ENCODE measurements at places on chromosomes 4 and X.

GRCh38 chr4:187972135-187972534 lies 23.4 kb upstream of the ZFP42 start:
- no peak for DNase-seq

DNA sequence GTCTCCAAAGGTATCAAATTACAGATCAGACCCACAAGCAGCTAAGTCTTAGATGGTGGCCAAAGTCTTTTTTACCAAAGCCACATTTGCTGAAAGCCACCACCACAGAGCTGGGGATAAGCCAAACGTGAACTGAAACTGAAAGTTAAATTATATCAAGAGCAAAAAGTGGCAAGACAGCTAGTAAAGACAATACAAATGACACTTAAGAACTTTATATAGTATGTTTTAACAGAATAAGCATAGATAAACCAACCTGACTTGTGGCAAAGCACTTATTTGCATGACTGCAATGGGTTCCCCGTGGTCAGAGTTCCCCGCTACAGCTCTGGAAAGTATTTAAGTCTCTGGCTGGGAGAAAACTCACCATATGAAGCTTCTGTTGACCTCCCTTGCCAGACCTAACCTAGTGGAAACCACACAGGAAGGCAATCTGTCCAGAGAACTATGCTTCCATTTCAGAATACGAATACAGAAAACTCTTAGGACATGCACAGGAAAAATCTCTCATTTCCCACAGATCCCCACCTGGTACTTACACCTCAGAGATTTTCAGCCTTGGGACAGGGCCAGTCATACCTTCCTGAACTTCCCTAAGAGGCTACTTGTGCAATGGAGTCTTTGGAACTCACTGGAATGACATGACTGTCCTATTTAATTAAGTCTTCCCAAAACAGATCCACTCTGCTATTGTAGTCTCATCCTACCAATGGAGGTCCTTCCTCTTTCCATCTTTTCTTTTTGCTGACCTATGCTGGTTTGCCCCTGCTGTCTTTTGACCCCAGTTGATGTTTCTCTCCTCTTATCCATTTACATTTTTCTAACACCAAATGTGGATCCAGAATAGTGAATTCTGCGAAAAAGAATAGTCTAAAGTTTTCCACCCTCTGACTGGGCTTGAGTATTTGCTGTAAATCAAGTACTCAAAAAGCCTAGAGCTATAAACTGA lies 225.1 kb downstream of the NR3C2 start:
- DNase-seq = no peak

DNA sequence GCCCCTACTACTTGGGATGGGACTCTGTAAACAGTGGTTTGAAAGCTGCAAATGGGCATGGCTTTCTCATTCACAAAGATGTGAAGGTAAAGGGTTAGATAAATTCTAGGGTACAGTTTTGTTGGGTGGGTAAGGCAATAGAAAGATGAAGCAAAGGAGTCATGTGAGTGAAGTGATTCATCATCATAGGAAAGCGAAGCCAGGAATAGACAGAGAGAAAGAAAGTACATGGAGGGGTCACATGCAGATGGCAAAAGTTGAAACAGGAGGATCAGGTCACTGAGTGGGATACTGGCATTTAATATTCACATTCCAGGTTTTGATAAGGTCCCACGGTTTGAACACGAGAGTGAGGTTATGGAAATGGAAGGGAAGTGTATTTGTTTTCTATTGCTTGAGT lies 8.2 kb upstream of the ABCG2 start:
- DNase-seq = no peak

GRCh38 chr4:89222170-89222569 lies 85.4 kb downstream of the GPRIN3 start:
- DNase-seq = no peak

DNA sequence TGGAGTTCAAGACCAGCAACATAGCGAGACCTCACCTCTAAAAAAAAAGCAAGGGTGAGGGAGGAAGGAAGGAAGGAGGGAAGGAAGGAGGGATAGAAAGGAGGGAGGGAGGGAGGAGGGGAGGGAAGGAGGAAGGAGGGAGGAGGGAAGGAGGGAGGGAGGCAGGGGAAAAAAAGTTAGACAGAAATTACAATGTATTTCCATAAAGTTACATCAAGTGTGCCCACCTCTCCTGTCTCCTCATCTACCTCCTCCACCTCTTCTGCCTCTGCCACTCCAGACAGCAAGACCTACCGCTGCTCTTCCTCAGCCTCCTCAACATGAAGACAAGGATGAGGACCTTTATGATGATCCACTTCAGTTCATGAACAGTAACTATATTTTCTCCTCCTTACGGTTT lies 8.3 kb downstream of the LIN54 start:
- DNase-seq = no peak

DNA sequence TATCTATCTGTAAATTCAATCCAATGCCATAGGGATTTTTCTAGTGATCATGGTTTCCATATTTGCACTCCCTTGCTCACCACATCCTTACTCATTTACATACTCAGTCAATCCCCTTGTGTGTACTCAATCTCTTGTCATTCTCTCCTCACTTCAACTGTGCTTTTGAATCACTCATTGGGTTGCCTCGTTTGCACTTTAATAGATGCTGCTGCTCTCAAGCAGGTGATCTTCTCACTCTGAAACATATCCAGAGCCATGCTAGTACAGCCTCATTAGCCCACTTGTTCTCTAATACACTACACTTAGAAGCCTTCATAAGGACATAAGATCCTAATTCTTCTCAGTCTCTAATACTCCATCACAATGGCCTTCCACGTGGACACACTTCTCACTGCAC lies 507.9 kb downstream of the TECRL start:
- no peak for DNase-seq

DNA sequence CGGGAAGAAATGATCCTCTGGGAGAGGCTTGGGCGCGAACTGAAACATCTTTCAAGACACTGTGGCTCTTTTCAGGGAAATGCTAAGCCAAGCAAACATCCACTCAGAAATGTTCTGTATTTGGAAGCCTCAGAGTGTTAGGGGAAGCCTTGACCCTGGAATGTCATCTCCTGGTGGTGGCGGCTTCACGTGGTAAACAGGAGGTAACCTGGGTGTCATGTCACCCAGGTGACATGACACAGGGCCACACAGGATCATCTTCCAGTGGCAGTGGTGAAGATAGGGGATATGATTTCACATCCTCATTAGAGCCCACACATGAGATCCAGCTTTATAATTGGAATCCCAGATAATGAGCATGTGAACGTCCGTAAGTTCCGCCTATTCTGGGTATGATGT lies 140.0 kb downstream of the TBL1X start:
- DNase-seq = no peak

GRCh38 chrX:46796574-46797191 lies 37.8 kb upstream of the SLC9A7 start:
- DNase-seq = peak; percentile 38

DNA sequence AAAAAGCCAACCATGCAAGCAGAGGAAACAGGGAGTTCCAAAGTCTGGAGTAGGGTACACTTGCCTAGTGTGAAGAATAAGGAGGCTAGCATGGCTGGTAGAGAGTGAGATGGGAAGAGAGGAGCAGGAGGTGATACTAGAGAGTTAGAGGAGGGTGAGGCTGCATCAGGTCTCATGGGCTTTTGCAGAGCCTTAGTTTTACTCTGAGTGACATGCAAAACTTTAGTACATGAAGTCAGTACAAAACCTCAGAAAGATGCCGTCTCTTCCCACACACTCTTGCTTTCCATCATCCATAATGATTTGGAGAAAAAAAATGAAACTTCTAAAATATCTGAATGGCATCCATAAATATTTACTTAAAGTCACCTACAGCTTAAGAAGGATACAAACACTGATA lies 5.0 kb downstream of the OPRPN start:
- no peak for DNase-seq

GRCh38 chr4:188439641-188440311 lies 300.5 kb downstream of the TRIML1 start:
- no peak for DNase-seq
